Caki2 (cell line): ENCODE measurements at places on chromosomes 1 and 21.

GRCh38 chr1:238789916-238790667 lies 596.3 kb upstream of the CHRM3 start:
- DNase-seq: no peak

DNA sequence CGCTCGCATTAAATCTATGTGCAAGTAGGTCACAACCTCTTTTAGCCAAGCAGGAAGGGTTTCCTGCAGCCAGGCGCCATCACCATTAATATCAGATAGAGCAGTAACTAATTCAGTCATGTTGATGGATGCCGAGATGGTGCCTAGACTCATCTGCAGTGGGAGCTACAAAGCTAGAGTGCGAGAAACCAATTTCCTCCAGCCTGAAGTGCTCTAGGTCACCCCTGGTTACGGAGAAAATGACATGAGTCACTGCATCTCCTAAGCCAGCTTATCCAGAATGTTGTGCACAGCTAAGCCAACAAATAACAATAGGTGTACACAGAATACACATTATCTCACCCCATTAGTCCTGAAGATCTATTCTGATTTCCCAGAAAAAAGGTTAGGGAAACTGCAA lies 36.0 kb downstream of the OVAAL start:
- peak; percentile 31 for DNase-seq

DNA sequence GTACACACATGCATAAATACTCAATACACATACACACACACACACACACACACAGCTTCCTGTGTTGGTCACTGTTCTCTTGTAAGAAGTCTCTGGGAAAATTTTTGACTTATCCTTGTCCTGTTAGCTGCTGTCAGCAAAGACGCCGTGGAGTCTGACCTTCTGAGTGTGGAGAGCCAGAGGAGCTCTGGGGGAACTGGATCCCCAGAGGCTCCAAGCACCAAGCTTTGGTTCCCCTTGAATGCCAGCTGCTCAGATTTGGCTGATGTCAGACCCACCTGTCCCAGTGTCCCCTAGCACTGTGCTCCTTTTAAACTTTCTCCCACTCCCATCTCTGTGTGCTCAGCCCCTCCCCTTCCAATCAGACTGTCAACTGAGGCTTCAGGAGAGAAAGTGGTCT lies 319.1 kb downstream of the CAMTA1 start:
- no peak for DNase-seq

- DNase-seq: no peak
These were observed 1.9 kb downstream of the TNFAIP8L2 start for GRCh38 chr1:151158326-151158725.

- no peak for DNase-seq
These were observed 16.4 kb upstream of the VASH2 start for GRCh38 chr1:212933815-212934471.

DNA sequence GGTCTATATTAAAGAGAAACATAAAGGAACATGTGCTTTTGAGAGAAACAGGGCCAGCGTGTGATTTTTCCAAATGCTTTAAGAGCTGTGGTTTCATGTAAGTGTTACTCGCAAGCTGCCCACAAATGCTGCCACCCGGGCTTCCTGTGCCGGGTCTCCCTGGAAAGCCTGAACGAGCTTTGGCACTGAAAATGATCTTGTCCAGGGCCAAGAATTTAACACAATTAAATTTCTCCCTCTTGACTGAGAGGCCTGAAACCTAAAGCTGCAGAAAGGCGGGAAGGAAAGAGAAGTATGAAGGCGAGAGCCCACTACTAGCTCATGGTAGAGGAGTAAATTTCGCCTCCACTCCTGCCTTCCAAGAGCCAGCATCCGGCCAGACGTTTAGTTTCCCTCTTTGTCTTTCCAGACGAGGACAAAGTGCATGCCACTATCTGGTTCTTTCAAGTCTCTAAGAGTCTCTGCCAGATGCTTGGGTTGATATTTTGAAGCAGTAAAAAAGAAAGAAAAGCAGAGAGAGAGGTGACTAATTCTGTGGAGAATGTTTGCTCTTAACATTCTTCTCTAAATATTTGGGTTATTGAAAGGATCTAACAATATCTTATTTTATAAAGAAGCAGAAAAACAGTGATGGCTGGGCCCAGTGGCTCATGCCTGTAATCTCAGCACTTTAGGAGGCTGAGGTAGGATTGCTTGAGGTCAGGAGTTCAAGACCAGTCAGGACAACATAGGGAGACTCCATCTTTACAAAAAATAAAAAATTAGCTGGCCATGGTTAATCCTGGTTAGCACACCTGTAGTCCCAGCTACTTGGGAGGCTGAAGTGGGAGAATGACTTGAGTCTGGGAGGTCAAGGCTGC lies 100.0 kb upstream of the HNRNPU start:
- peak; percentile 40 for DNase-seq

GRCh38 chr1:47703981-47704596 lies 266.2 kb downstream of the FOXD2 start:
- DNase-seq: peak; percentile 25

- peak; percentile 30 for DNase-seq
These were observed 69.6 kb upstream of the C1orf105 start for GRCh38 chr1:172350856-172351255.

- DNase-seq: no peak
These were observed 125.4 kb upstream of the DAB1 start for GRCh38 chr1:57549300-57549699.

DNA sequence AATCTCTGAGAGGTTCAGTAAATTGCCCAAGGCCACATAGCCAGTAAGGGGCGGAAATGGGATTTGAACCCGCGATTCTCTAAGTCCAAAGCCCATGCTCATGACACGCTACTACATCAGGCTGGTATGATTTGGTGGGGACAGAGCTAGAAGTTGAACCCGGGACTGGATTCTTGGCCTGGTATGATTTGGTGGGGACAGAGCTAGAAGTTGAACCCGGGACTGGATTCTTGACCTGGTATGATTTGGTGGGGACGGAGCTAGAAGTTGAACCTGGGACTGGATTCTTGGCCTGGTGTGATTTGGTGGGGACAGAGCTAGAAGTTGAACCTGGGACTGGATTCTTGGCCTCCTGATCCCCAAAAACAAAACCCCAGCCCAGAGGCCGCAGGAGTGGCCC lies 23.0 kb downstream of the EPHB2 start:
- no peak for DNase-seq

DNA sequence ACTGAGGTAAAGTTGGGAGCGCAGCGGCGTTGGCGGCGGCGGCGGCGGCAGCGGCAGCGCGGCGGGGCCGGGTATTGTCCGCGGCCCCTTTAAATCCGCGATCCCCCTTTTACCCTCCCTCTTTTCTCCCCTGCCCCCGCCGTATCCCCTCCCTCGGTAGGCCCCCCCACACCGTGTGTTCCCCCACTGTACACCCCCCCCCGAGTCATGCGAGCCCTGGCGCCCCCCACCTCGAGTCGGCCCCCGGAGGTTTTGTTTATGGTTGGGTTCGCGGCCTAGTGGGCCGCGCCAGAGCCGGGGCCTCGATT lies 169 bp downstream of the UBAP2L start:
- DNase-seq: no peak

DNA sequence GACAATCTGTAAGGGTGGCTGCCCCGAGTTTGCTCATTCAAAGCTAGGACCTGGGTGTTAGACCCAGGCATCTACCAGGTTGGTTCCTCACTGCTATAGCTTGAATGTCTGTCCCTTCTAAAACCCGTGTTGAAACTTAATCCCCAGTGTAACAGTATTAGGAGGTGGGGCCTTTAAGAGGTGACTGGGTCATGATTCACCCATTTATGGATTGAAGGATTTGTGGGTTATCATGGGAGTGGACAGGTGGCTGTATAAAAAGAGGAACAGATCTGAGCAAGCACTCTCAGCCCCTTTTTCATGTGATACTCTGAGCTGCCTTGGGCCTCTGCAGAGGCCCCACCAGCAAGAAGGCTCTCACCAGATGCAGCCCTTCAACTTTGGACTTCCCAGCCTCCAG lies 29.4 kb downstream of the PSMG1 start:
- no peak for DNase-seq

DNA sequence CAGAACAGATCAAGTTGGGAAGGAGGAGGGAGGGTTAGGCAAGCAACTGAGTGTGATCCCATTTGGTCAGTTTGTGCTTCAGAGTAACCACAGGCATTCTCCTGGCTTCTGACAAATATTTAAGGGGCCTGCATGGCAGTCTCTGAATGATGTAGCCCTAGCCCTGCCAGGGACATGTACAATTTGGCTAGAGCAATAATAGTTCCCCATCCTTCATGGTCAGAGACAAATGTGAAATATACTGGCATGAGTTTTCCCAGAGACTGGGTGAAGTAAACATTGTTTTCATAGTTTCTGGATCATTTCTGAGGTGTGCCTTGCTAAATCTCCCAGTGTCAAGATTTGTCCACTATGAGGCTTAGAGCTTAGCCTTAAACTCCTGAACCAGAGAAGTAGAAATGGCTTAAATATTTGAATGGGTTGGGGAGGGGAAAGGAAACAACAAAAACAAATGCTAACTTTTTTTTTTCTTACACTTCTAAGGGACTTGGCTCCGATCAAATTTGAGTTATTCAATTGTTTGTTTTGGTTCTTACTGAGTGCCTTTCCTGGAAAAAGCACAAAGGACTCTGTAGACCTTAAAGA lies 42.0 kb upstream of the UBE2U start:
- DNase-seq: no peak

DNA sequence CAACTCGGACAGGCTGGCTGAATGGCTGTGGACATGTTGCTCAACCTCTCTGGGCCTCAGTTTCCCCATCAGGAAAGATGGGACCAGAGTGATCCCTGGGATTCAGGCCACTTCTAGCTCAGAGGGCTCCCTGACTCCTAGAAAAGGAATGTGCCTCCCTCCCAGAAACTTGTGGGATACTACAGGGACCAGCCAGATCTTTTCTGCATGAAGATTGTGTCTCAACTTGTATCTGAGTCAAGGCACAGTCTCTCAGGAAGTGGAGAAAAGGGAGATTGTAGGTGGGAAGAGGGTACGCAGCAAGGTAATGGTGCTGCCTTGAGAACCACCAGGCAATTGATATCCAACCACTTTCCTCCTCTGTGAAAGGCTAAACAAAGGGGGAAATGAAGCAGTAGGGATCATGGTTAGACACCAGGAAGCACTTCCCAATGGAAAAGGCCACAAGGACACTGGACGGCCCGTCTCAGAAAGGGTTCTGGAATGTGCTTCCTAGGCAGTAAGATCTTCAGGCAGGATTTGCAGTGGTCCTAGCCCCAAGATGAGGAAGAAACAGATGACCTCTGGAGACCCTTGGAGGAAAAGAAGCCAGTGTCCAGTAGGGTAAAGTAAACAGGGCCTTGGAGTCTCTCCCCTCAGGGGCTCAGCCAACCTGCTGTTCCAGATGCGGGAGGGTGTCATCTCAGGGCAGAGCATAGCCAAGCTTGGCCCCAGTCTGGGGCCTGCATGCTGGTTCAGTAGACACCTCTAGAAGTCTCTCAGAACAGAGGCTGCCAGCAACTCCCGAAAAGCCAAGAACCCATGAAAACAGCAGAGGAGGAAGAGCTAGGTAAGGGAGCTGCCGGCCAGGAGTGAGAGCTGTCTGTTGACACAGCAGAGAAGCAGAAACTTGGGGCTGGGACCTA lies 16.8 kb downstream of the IFFO2 start:
- DNase-seq: no peak

GRCh38 chr1:76379506-76379905 lies 305.0 kb downstream of the ST6GALNAC3 start:
- DNase-seq: no peak

GRCh38 chr1:5161372-5161771 lies 507.0 kb downstream of the AJAP1 start:
- DNase-seq: no peak

DNA sequence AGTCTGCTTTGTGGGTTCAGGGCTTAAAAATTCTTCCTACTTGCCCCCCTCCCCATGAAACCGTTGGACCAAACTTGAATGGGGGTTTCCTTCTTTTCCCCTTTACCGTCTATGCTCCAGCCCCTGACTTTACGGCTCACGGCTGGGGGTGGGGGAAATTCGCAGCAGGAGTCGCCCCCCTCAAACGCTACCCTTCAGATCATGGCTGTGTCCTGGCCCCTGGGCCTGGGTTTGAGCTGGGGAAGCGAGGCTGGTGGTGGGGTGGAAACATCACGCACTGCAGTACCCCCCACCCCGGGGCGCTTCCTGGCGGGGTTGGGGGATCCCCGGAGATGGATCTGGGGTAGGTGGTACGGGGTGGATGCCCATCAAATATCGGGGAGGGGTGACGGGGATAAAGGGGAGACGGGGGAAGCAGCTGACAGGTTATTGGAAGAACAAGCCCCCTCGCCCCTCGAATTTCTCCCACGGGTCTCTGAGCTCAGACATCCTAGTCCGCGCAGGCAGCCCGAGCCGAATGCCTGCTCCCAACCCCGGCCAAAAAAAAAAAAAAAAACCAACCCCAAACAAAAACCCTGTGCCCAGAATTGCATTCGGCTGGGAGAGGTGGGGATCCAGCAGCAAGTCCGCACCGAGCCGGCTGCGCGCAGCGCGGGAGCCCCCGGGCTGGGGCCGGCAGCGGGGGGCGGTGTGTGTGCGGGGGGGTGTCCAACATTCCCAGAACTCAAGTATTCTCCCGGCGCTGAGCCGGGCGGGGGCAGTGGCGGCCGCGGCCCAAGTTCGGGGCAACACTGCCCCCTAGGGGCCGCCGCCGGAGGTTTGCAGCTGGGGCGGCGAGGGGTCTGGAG lies 59.0 kb upstream of the ACOT11 start:
- DNase-seq: peak; percentile 74

DNA sequence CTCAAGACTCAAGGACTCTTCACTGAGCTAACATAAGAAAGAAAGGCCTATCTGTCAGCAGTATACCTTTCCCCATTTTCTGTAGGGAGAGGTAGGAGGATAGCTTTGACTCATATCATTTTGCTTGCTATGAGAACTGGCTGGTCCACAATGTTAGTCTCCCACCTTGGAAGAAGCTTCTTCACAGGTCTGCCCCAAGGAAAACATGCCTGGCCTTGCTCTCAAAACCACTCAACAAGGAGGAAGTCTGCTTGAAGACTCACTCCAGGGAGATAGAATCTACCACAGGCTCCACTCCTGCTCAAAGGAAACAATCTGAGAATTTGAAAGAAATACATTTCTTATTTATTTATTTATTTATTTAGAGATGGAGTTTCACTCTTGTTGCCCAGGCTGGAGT lies 29.5 kb upstream of the LAMC1 start:
- no peak for DNase-seq

DNA sequence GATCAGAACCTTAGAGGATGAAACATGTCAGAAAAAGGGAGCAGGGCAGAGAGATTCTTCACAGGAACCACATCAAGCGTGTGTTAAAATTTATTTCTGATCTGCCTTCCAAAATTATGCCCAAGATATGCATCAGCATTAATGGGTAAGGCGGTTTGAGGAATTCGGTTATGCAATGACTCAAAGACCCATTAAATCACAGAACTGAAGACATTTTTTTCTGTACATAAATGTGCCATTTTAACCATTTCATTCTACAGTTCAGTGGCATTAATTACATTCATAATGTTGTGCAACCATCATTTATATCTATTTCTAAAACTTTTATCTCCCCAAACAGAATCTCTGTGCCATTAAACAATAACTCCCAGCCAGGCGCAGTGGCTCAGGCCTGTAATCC lies 43.4 kb downstream of the CNST start:
- no peak for DNase-seq

DNA sequence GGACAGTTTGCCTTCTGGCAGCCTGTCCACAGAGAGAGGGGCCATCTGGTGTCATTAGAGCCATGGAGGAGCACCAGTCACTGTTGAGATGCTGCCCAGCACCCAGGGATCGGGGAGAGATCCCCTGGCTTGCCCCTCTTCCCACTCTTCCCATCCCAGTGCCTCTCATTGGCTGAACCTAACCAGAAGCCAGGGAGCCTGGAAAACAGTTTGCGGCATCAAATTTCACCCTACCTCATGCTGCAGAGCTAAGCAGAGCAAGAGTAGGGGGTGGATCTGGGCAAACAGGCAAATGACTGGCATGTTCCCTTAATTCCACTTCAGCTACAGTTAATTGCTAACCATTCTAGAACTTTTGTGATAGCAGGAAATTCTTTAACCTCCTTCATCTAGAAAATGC lies 19.1 kb downstream of the TRAF5 start:
- DNase-seq: peak; percentile 29
